ENCODE measurements at places on chromosomes 5 and 9. TPM values are rescaled to one million over a fixed set of nuclear protein-coding genes. Genes with fewer than 3 reads are reported as not detected.

GRCh38 chr5:66597183-66597757 lies 1.1 kb downstream of the MAST4 start:
- no peak for DNase-seq

DNA sequence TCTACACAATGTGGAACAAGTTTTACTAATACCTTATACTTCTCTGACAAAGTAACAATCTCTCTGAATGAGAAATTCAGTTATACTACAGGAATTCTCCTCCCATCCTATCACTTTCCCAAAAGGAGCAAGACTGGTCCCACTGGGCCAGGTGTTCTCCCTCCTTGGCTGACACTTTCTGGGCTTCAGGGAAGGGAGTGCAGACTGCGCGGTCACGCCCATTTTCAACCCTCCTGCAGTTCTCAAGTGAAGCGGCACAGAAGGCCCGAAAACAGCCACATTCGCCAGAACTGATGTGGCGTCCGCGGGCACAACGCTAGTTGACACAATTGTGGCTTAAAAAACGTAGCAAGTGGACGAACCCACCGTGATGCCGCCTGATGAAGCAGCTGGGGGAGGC lies 603 bp downstream of the SAXO1 start:
- no peak for DNase-seq

GRCh38 chr9:136336156-136336870 lies 9.0 kb downstream of the GPSM1 start:
- no peak for DNase-seq

DNA sequence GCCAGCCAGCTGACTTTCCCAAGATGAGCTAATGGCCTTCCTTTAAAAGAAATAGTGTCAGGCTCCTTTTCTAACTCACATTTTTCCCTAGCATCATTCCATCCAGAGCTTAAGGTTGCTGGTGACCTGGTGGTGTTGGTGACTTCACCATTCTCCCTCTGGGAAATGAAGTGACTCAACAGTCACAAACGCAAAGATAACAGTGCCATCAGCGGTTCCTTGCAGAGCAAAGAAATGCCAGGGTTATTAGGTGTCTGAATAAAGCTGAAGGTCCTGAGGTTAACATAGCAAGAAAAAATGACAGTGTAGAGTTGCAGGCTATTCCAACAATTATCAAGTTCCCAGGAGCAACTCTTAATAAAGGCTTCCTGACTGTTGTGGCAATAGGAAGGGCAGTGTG lies 111.8 kb upstream of the SLC44A1 start:
- DNase-seq = no peak

Gene ACSL6
- 55.9 TPM for total RNA-seq

Gene THBS4
- total RNA-seq = 4.9 TPM

Gene NUTM2F
- not detected for total RNA-seq
